Panc1 (cell line): ENCODE measurements at places on chromosomes 5 and 9. TPM values are rescaled to one million over a fixed set of nuclear protein-coding genes. Genes with fewer than 3 reads are reported as not detected.

GRCh38 chr9:111978616-111979015 is 82.0 kb downstream of the UGCG start:
- no peak for DNase-seq

DNA sequence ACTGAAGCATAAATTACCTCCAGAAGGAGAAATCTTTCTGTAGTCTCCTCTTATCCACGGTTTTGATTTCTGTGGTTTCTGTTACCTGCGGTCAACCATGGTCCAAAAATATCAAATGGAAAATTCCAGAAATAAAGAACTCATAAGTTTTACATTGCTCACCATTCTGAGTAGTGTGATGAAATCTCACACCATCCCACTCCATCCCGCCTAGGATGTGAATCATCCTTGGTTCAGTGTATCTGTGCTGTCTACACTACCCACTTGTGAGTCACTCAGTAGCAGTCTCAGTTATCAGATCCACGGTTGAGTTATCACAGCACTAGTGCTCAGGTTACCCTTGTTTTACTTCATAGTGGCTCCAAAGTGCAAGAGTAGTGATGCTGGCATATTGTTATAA is 371.2 kb downstream of the NFIB start:
- DNase-seq: no peak

- no peak for DNase-seq
Measured at GRCh38 chr5:35369965-35370790, 139.9 kb upstream of the PRLR start.

IL9 gene
- total RNA-seq: not detected

- no peak for DNase-seq
Measured at GRCh38 chr9:106981396-106982287, 118.7 kb downstream of the ZNF462 start.

GRCh38 chr9:79829566-79830302 is 258.0 kb downstream of the TLE4 start:
- no peak for DNase-seq

- DNase-seq: no peak
Measured at GRCh38 chr9:135166565-135166964, 79.1 kb downstream of the OLFM1 start.

DNA sequence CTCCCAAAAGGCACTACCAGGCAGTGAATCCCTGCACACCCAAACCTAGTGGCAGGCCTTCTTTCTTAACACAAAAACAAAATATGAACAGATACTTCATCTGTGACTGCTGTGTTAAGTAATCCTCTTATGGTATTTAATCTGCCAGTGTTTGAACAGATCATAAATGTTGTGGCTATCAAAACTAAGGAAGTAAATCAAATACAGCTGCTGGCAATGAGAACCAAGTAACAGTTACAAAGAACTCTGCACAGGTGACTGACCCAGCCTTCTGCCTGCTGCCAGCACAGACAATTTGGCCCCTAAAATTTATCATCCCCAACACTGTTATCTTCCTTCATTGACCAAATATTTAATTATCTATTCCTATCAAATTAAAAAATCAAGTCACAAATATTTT is 78.0 kb downstream of the GNAQ start:
- no peak for DNase-seq

GRCh38 chr5:160970605-160971191 is 118.7 kb upstream of the ATP10B start:
- no peak for DNase-seq

DNA sequence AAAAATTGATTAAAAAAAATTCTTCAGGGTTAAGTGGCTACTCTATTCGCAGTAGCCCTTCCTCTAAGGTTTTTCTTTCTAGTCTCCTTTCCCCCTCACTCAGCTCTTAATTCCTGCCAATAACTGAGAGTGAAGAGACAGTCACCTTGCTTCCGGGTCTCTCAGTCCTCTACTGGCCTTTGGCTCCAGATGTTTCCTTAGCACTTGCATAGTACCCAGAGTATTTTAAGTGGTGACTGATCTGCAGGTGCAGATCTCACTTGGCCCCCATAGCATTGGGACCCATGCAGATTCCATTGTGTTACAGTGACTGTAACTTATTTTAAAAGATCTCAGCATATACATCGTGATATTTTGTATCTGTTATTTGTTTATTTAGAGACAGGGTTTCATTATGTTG is 66.2 kb downstream of the GCNT1 start:
- DNase-seq: no peak

IFNA2 gene
- not detected for total RNA-seq

GRCh38 chr9:131669269-131670157 is 70.4 kb downstream of the RAPGEF1 start:
- DNase-seq: no peak

HNRNPA0 gene
- total RNA-seq: 33.3 TPM

PNPLA7 gene
- total RNA-seq: 3.9 TPM

DNA sequence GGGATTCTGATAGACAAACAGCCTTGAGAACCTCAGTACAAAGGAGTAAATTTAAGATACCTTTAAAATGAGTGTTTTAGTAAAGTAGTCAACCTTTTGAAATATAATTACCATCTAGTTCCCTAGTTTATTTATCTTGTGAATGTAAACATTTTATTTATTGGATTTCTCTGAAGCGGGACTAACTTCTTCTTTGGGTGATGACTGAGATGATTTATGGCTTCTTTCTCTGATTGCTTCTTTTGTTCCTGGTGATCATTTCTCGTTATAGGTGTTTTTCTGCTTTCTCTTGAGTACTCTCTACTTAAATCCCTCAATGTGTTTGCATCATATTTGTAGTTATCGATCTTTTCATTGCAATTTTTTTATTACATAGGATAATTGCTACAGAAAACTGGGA is 33.2 kb downstream of the PRDM6 start:
- no peak for DNase-seq

GRCh38 chr5:72065751-72066255 is 41.5 kb upstream of the MAP1B start:
- DNase-seq: no peak

DNA sequence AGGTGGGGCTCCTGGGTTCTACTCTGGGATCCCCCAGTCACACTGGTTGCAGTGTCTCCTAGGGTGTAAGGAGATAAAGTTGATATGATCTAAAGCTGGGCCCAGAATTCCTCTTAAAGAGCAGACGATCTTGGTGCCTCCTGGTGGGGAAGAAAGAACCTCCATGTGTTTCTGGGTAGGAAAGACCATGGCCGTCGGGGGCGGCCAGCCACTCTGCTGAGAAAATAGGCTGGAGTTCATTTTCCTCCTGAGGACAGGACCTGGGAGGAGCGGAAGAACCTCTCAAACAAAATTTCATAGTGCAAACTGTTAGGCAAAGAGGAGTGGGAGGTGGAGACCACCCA is 163.8 kb upstream of the TBC1D2 start:
- DNase-seq: no peak

SURF4 gene
- total RNA-seq: 149 TPM

FOXI1 gene
- total RNA-seq: 0.44 TPM

DNA sequence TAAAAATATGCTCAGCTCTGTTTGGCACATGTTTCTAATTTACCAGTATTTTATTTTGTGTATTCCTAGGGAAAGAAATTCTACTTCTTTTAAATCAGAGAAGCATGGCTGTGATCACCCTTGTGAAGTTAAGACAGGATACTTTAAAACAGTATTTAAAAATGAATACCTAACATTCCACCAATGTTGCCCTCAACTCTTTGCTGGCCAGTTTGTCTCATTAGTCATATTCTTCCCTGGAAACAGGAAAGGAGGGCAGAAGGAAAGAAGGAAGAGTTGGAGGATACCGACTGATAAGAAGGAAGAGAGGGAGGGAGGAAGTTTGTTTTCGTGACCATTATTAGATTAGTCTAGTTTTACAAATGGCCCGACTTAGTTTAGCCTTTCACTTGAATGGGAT is 137.4 kb downstream of the PLK2 start:
- no peak for DNase-seq

IL31RA gene
- 3.1 TPM for total RNA-seq

GRCh38 chr9:105531530-105531929 is 26.4 kb upstream of the FKTN start:
- DNase-seq: no peak

GRCh38 chr9:104118916-104119315 is 24.8 kb downstream of the SMC2 start:
- no peak for DNase-seq

DNA sequence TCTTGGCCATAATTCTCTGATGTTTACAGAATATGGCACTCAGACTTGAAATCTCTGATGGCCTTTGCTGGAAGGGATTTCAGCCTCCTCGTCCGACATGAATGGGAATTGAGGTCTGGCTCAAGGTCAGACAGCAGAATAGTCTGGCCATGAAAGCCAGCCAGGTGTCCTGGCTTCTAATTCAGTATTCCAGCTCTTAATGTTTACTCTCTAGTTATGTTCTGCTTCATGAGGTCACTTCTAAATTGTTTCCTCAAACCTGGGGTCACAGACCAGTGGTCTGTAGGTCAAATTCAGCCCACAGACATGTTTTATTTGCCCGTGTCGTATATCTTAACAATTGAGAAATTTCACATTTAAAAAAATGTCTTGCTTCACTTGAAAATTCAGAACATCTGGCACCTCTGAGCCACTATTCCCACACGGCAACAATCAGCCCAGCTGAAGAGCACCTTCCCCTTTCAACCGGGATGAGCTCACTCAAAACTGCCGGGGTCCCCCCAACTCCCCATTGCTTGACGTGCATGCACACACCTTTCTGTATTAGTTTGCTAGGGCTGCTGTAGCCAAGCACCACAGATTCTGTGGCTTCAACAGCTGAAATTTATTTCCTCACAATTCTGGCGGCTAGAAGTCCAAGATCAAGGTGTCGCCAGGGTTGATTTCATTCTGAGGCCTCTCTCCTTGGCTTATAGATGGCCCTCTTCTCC is 243.5 kb downstream of the ENC1 start:
- DNase-seq: no peak

- DNase-seq: no peak
Measured at GRCh38 chr9:98925956-98926355, 17.8 kb upstream of the COL15A1 start.

DRD1 gene
- total RNA-seq: 1.0 TPM

DNA sequence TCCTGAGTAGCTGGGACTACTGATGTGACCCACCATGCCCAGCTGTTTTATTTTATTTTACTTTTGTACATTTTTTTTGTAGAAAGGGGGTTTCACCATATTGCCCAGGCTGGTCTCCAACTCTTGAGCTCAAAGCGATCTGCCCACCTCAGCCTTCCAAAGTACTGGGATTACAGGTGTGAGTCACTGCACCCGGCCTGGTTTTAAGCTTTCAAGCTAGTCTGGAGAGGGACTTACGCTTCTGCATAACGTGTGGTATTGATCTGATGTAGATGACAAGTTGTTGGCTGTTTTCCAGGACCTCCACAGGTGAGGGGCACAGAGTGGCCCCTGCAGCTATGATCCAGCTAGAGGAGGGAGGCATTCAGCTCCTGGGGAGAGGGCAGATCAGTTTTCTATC is 6.8 kb upstream of the CCL21 start:
- DNase-seq: no peak

DNA sequence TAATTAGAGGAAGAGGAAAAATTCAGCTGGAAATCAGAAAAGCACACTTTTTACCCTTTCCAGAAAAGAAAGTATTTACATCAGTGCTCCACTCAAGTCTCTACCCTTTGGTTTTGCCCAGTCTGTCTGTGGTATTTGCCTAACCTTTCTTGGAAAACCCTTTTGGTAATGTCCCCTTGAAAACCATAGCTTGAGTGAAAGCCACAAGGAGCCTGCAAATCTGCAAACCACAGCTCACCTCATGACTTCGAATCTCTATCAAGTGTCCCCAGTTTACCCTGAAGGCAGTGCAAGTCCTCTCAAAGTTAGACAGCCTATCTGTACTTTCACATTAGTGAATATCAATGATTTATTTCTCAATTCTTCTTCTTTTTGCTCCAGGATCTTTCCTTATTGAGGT is 162.1 kb upstream of the TSLP start:
- no peak for DNase-seq

THBS4 gene
- total RNA-seq: 0.31 TPM

PTBP3 gene
- total RNA-seq: 82.5 TPM

DNA sequence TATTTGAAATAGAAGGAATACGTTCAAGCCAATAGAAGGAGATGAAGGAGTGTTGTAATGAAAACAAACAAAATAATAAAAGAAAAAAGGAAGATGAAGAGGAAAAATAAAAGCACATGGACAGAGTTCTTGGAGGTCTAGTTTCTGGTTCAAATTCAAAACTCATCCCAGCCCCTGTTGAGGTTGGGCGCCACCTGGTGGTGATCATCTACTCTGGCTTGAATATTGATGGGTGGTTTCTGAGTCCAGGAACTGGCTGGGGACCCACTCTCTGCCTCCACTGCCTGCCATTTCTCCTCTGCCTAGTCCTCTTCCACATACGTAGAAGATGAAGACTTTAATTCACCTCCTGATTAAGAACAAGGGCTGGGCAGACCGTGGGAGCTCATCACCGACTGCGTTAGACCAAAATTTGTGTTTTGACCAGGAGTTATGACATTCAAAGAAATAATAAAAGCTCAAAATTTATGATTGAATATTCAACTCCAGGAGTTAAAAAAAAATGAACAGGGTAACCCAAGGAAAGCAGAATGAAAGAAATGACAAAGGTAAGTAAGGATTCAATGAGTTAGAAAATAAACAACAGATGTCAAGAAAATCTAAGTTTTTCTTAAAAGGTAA is 99.0 kb upstream of the SLC1A3 start:
- peak; percentile 33 for DNase-seq

GRCh38 chr5:157267761-157268480 is 2.0 kb downstream of the CYFIP2 start:
- DNase-seq: no peak
